ENCODE measurements at places on chromosomes 11 and 22.

GRCh38 chr11:14417617-14418374 lies 58.8 kb upstream of the RRAS2 start:
- no peak for DNase-seq

- no peak for DNase-seq
These were observed 7.1 kb downstream of the CD44 start for GRCh38 chr11:35146074-35146521.

DNA sequence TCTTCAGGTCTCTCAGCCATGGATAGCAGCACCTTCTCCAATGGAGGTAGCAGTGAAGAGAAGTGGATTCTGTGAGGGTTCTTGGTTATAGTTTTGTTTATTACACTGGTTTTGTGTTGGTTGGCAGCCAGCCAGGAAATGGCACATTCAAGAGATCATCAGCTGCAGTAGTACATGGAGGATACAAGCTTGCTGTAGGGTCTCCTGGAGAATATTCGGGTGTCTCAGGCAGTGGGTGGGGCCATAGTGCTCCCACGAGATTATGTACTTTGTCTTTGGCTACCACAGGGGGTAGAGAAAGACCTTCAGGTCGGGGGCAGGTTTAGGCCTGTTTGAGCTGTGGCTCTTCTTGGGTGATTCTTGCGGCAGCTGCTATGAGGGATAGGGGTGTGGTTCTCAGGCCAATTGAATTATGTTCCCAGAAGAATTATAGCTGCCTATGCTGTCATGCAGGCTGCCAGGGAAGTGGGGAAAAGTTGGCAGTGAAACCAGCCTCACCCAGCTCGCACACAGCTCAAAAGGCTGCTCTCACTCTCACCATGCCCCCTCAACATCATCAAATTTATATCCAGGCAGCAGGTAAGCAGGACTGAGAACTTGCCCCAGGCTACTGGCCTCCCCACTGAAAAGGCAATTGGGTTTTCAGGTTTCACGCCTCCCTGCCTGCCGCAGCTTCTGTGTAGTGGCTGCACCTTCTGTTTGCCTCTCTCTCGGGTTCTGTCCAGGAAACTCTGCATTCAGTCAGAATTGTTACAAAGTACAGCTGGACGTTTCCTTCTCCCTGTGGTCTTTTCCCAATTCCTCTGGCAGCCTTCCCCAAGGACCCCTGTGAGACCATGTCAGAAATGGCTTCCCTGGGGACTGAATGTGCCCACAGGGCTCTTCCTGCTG lies 435.5 kb downstream of the LUZP2 start:
- no peak for DNase-seq

GRCh38 chr11:67504950-67505581 lies at the start of gene PITPNM1:
Gene PITPNM1 (minus strand): TSS chr11:67505363. CDS start chr11:67504180, 1,183 bp downstream.
- DNase-seq, result no peak

- DNase-seq, result no peak
These were observed 183.0 kb downstream of the MAML2 start for GRCh38 chr11:96159968-96160367.

GRCh38 chr11:86698639-86699038 lies 26.2 kb upstream of the ME3 start:
- no peak for DNase-seq

GRCh38 chr11:119629834-119630624 lies 99.0 kb downstream of the NECTIN1 start:
- no peak for DNase-seq

DNA sequence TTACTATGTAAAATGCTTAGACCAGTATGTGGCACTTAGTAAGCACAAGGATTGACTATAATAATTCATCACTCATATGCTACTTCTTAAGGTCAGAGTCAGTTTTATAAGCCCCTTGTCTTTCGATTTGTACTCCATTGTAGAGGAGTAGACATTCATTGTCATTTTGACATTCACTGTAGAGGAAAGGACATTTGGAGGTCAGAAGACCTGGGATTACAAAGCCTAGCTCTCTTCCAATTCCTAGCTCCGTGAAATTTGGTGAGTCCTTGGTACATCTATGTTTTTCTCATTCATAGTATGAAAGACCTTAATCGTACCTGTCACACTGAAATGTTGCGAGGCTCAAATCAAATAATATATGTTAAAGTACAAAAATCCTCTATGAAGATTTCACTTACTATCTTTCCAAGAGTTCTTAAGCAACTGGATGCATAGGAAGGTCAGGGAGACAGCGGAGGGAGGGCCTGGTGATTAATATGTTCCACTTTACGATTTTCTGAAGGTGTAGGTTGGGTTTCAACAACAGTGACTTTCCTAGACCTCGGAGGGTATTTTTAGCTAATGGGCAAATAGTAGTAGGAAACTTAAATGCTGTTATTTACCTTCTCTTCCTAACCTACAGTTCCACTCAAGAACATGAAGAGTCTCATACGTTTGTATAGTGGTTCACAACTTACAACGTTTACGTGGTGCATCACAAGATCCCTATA lies 1.4 kb upstream of the EMSY start:
- DNase-seq, result no peak

GRCh38 chr22:35625763-35626432 lies 8.8 kb upstream of the MB start:
- no peak for DNase-seq

DNA sequence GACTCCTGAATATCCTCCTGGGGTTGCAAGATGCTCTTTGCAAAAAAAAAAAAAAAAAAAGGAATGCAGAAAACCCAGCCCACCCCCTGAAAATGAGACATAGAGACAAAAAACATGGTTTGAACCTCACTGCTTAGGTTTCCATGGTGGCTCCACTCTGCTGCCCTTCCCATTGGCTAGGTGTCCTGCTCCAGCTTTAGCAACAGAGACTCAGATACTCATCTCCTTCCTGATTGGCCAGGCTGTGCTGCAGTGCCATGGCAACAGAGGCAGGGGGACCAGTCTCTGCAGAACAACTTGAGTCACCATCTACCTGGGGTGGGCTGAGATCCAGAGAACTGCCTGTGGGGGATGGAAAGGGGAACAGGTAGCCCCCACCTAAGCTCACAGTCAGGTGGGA lies 17.4 kb upstream of the YWHAH start:
- DNase-seq, result no peak

DNA sequence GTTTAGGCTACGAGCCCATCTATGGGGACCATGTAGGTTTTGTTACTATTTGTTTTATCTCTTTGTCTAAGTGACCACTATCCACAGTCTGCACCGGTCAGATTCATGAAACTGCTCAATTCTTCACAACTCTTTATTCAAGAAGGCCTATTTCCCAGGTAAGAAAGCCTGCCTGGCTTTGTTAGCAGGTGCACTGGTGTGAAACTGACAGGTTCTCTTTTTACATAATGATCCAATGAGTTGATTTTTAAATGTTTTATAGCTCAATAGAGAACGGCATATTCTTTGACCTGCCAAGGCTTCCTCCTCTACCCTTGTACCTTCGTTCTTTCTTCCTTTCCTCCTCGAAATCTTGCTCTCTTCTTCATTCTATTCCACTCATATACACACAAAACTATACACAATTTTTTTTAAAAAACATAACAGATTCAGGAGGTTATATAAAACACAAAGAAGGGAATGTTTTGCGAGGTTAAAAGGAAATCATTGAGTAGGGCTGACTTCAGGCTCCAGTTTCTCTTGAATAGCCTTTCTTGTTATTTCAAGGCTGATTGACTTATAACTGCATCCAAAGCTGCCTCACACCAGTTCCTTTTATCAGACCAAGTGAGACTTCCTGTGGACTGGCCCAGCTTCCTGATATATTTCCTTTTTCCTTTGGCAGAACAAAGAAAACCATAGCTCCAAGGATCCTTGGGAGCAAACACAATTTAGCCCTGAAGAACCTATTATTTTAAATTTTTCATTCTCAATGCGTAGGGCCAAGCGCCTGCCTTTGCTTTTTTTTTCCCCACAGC lies 11.4 kb downstream of the FLI1 start:
- DNase-seq, result no peak

DNA sequence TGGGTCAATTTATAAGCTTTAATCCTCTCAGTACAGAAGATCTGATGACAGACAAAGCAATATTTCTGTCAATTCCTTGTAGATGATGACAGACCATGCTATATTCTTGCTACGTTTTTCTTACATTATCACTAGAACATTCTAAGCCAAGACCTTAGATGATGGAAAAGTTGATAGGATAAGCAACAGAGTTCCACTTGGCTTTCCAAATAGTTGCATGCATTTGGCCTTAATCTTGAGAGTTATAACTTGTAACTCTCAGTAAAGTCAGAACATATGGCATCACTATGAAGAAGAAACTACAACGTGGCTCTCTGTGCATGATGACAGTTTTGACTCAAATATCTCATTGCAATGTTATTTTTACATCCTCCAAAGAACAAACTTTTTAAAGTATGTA lies 544.3 kb upstream of the LRRC4C start:
- DNase-seq, result no peak

DNA sequence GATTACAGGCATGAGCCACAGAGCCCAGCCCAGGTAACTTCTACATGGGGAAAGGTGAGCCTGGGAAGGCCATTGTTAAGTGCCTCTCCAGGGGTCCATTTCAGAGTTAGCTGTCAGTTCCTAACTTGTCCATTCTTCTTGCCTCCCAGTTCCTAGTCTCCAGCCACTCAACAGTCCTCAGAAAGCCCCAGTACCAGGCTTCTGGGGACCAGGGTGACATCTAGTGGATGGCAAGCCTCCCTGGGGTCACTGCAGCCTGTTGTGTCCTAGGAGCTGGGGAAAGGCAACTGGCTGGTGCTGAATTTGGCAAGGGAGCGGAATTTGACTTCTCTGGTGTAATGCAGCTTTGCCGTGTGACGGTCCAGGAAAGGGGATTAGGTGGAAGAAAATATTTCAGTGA lies 2.1 kb downstream of the LGALS12 start:
- DNase-seq, result no peak

DNA sequence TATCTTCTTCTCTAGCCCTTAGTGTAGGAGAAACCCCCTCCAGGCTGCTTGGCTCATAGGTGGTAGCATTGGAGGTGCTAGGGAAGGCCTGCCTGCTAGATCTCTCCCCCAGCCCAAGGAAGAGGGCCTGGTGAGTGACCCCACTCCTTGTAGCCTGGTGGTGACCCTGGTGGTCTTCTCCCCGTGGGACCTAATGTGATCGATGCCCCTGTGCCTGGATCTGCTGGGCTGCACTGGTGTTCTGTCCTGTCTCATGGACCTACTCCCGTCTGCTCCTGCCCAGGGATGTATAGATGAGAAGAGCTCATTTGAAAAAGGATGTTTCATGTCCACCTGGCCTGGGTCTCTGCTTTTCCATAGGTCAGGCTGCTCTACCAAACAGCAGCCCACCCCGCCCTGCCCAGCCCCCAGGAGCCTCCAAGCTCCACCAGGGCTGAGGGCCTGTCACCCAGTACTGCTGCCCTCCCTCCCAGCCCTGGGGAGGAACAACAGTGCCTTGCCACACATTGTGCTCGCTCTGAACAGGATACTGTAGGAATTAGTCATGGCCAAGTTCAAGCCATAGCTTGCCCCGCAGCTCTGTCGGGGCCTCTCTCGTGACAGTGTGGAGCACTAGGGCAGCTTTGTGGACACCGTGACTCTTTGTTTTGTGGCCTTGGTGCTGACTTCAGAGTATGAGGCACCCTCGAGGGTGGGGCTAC lies 19.7 kb downstream of the SLC37A2 start:
- no peak for DNase-seq

GRCh38 chr11:12050470-12051286 lies 42.3 kb upstream of the DKK3 start:
- DNase-seq, result no peak

DNA sequence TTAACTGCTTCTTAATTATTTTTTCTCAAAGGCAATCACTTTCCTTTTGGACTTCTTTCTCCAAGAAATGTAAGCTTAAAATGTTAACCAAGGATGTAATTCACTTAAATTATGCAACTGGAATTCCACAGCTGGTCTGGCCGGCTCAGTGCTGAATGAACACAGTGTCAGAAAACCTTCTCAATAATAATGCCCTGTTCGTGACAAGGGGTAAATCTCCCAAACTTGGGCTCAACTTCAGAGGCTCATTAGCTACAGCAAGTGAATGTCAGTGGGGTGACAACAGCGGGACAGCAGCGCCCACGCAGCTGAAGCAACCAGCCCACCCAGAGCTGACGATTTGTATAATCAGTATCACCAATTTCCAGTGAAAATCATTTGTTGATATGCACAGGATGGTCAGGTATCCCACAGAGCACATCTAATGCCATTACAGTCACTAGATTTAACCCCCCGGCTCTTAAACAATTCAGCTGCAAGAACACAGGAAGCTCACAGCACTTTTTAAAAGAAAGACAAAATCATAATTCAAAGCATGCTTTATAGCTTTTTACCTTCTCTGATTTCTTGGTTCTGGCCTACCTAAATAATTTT lies 704.8 kb downstream of the DLG2 start:
- peak; percentile 42 for DNase-seq

DNA sequence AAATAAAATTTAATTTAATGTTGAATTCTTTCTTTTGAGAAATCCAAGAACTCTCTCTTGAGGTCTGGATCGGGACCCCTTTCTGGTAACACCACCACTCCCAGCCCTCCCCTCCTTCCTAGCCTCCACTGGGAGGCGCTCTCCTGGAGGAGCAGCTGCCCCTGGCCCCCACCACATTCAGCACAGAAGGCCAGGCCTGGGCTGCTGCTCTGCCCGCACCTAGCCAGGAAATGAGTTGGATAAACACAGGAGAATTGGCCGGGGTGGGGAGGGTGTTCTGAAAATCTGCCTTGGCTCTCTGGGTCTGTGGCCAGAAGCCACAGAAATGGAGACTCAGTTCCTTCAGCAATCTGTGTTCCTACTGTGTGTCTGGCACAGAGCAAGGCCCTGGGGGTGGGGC lies 31.2 kb downstream of the C22orf42 start:
- DNase-seq, result no peak

GRCh38 chr11:71500601-71501021 lies 26.5 kb upstream of the KRTAP5-7 start:
- no peak for DNase-seq

GRCh38 chr11:128455766-128456165 lies 131.6 kb downstream of the ETS1 start:
- DNase-seq, result no peak

- no peak for DNase-seq
These were observed 33.6 kb upstream of the GRAMD4 start for GRCh38 chr22:46586531-46587011.

GRCh38 chr11:93744669-93745004 lies 3.2 kb downstream of the C11orf54 start:
- no peak for DNase-seq

- DNase-seq, result no peak
These were observed 22.1 kb downstream of the GDPD5 start for GRCh38 chr11:75503531-75504099.

GRCh38 chr11:59195586-59195985 lies 17.1 kb downstream of the MPEG1 start:
- no peak for DNase-seq

- no peak for DNase-seq
These were observed 66.8 kb downstream of the TSPAN18 start for GRCh38 chr11:44793350-44794090.

GRCh38 chr22:40364431-40364830 lies 6.0 kb upstream of the SGSM3 start:
- DNase-seq, result no peak
